ENCODE measurements at places on chromosomes 5 and 9. TPM values are rescaled to one million over a fixed set of nuclear protein-coding genes. Genes with fewer than 3 reads are reported as not detected.

The MSMP gene
- not detected for total RNA-seq

The F12 gene
- total RNA-seq, result 0.74 TPM

The ACSL6 gene
- not detected for total RNA-seq

The ACTBL2 gene
- total RNA-seq, result 0.15 TPM

The ANKRD18B gene
- total RNA-seq, result 0.17 TPM

The BSPRY gene
- total RNA-seq, result not detected

The ANKRD55 gene
- not detected for total RNA-seq

The NTRK2 gene
- under 0.01 TPM for total RNA-seq

The CDK7 gene
- 35.3 TPM for total RNA-seq

The FOXD4 gene
- total RNA-seq, result 0.34 TPM

The IFNK gene
- total RNA-seq, result not detected

The LMX1B gene
- total RNA-seq, result not detected

The SOHLH1 gene
- total RNA-seq, result not detected

The CCDC183 gene
- not detected for total RNA-seq

The TCF7 gene
- 2.7 TPM for total RNA-seq

The IRX2 gene
- 2.2 TPM for total RNA-seq

The SLC46A2 gene
- total RNA-seq, result not detected

The SMIM33 gene
- total RNA-seq, result not detected

The TMEM171 gene
- total RNA-seq, result 3.0 TPM

The LCN1 gene
- not detected for total RNA-seq

The OLFML2A gene
- 4.9 TPM for total RNA-seq

The HIGD2A gene
- total RNA-seq, result 116 TPM

The TNFSF15 gene
- total RNA-seq, result under 0.01 TPM

The WNT8A gene
- total RNA-seq, result not detected

The TTC33 gene
- total RNA-seq, result 5.8 TPM

The RANBP3L gene
- total RNA-seq, result not detected

The IFNA17 gene
- not detected for total RNA-seq

The CPLANE1 gene
- total RNA-seq, result 8.9 TPM

The ENTPD2 gene
- not detected for total RNA-seq

The CXXC5 gene
- 21.6 TPM for total RNA-seq

The MLANA gene
- not detected for total RNA-seq

The KCNV2 gene
- not detected for total RNA-seq

The ATP6V1G1 gene
- total RNA-seq, result 90.8 TPM

The INSL6 gene
- not detected for total RNA-seq

The NDUFAF2 gene
- 19.3 TPM for total RNA-seq

The TMEM252 gene
- not detected for total RNA-seq

The MYOT gene
- not detected for total RNA-seq

The STKLD1 gene
- total RNA-seq, result not detected

The ANKRD18A gene
- under 0.01 TPM for total RNA-seq

The RNF44 gene
- 4.6 TPM for total RNA-seq

The IFNA14 gene
- not detected for total RNA-seq

Data from bronchus fibroblast of lung (primary cell).